Nasal cavity respiratory epithelium epithelial cell of viscerocranial mucosa (primary cell): ENCODE measurements at places on chromosomes 7 and 10. TPM values are rescaled to one million over a fixed set of nuclear protein-coding genes. Genes with fewer than 3 reads are reported as not detected.

Gene ZP3
- total RNA-seq: 19.1 and 19.4 TPM in 2 replicates

Gene HOGA1
- total RNA-seq: 0.21 and 0.34 TPM in 2 replicates

Gene AOAH
- not detected in 2 replicates for total RNA-seq

Gene DUS4L
- total RNA-seq: 13.3 and 16.2 TPM in 2 replicates

Gene ZNF365
- total RNA-seq: 2.9 and 5.5 TPM in 2 replicates

Gene ZNF786
- total RNA-seq: 6.5 and 17.4 TPM in 2 replicates

Gene LIPF
- total RNA-seq: not detected in 2 replicates

Gene CABCOCO1
- total RNA-seq: not detected in 2 replicates

Gene C10orf71
- not detected in 2 replicates for total RNA-seq

Gene MYO1G
- total RNA-seq: 0.14 and 0.34 TPM in 2 replicates

Gene SOSTDC1
- total RNA-seq: not detected in 2 replicates

Gene POLR1F
- total RNA-seq: 19.5 and 28.8 TPM in 2 replicates

Gene CALY
- total RNA-seq: not detected in 2 replicates

Gene SKIDA1
- under 0.01 and 0.07 TPM in 2 replicates for total RNA-seq

Gene DKK1
- total RNA-seq: 1.8 and 53.0 TPM in 2 replicates

Gene AKR1C4
- not detected in 2 replicates for total RNA-seq

Gene GDF2
- not detected in 2 replicates for total RNA-seq

Gene ACTL6B
- not detected in 2 replicates for total RNA-seq

Gene OR13A1
- 0.07 TPM in 1 of 2 replicates, not detected in the other for total RNA-seq

Gene ABCB1
- not detected in 2 replicates for total RNA-seq

Gene CAMK2B
- total RNA-seq: not detected in 2 replicates

Gene ITGA8
- total RNA-seq: not detected in 2 replicates

Gene CEP55
- total RNA-seq: 0.50 and 1.0 TPM in 2 replicates

Gene C10orf67
- under 0.01 TPM in 1 of 2 replicates, not detected in the other for total RNA-seq

Gene ANKRD1
- under 0.01 and 1.4 TPM in 2 replicates for total RNA-seq

Gene TCAF2
- 0.34 and 4.5 TPM in 2 replicates for total RNA-seq

Gene RRP12
- total RNA-seq: 47.8 and 53.1 TPM in 2 replicates

Gene C10orf120
- not detected in 2 replicates for total RNA-seq

Gene PIK3AP1
- 0.64 and 1.0 TPM in 2 replicates for total RNA-seq

Gene SRGN
- 0.93 and 1.7 TPM in 2 replicates for total RNA-seq
